Left hindlimb (tissue), 1 donor: ENCODE measurements at places on chromosomes 16 and 17.

- peak; percentile 95 for DNase-seq
Measured at GRCh38 chr16:78505544-78506366, 406.3 kb downstream of the WWOX start.

- no peak for DNase-seq
Measured at GRCh38 chr16:85946541-85947124, 47.7 kb downstream of the IRF8 start.

DNA sequence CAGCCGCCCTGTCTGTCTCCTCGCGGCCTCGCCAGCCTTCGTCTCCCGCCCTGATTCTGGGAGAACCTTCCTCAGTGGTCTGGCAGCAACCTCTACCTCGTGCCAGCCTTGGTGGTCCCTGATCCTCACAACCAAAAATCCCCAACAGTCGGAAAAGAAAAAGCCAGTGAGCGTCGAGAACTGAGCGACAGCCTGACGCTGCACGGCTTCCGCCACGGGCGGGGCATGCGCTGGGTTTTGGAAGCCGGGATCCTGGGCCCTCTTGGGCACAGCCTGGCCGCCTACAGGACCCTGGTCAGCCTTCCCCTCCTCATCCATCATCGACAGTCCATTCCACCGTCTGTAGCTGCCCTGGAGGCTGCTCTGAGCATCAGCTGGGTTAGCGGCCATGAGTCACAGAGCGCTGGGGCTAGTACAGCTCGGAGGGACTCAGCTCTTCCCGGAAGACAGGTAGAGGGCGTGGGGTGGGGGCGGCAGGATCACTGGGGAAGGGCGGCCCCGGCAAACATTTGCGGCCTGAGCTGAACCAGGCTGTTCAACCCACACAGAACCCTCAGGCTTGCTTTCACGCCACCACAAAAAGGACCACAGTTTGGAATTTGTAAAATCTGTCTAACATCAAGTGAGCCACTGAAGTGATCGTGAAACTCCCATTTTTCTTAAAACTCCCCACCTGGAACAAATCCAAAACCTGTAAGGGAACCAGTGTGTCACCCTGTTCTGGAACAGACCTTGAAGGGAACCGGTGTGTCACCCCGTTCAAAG lies 55.4 kb upstream of the DOC2B start:
- no peak for DNase-seq

- no peak for DNase-seq
Measured at GRCh38 chr16:23105309-23105708, 43.9 kb downstream of the USP31 start.

DNA sequence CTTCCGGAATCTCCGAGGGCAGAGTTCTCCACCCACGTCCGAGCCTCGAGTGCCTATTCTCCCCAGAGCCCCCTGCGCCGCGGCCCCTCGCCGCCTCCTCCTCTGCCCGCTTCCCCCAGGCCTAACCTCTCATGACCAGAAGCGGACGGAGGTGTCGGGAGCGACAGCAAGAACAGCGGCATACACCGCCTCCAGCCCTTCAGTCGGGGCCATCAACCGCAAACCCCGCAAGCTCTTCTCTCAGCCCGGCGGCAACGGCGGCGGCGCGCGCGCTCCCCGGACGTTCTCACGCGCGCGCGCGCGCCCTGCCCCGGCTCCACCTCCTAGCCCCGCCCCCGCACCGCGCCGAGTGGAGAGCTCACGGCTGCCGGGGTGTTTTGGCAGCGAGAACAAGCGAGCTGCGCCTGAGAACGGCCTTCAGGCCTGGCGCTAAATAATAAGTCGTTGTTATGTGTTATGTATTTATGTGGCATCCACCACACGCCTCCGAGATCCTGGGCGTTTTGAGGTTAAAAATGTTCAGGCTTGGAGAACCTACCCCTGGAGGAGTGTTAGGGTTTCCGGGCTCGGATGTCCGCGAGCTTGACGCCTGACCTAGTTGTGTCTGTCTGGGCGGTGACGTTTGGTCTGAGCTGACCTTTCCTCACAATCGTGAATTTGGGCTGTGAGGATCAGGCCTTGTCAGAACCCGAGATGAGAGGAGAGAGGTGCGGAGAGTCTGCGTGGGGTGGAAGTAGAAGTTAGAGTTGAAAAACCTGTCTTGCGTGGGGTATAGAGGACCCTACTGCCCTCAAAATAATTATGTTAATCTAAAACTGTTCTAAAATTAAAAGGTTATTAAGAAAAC lies at the start of gene RNFT1:
TSS of gene RNFT1 (minus strand) at position 259 of the 847 bp plus-strand sequence. CDS start at position 182, 77 bp downstream.
- DNase-seq, result peak; percentile 90

DNA sequence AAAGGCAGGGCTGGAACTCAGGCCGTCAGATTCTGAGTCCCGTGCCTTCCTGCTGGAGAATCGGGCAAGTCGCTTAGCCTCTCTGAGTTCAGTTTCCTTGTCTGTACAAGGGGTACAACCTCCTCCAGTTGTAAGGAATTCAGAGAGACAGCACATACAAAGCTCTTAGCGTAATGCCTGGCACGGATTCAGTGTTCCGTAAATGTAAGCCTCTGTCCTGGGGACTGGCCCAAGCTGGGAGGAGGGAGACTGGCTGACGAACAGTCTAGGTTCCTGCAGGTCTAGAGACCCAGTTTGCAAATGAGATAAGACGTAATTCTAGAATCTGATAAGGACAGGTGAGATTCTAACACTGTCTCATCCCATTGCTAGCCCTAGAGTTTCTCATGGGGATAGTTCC lies 9.9 kb downstream of the METTL22 start:
- no peak for DNase-seq

DNA sequence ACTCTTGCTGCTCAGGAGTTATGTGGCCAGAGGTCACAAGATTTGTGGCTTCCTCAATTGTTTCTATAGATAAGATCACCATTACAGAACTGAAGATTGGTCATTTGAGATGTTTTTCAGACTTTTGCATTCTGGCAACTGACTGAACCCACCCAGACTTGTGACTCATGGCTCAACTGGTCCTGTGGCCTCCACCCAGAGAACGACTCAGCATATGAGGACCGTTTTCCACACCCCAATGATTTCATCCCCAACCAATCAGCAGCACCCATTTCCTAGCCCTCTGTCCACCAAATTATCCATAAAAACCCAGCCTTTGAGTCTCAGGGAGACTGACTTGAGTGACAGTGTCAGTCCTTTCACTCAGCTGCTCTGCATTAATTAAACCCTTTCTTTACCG lies 143.2 kb upstream of the ASIC2 start:
- DNase-seq, result no peak

DNA sequence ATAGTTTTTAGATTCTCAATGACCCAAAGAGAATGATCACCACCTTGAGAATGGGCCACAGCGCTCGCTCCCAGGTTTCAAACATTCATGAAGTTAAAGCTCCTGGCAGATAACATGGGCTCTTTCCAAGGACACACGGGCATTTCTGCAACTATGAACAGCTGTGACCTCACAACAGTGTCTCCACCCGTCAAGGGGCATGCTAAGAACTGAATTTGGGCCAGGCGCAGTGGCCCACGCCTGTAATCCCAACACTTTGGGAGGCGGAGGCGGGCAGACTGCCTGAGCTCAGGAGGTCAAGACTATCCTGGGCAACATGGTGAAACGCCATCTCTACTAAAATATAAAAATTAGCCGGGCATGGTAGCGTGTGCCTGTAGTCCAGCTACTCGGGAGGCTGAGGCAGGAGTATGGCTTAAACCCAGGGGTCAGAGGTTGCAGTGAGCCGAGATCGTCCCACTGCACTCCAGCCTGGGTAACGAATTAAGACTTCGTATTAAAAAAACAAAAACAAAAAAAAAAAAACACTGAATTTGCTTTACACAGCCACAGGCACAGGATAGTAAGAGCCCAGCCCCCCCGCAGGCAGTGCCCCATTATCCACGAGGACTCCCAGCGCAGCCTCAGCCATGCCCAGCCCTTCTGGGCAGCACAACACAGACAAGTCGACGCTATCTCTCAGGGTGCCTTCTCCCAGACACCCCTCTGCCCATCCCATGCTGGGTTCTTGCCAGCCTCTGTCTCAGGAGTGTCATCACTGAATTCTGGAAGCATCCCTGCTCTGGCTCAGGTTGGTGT lies 7.2 kb downstream of the USP7 start:
- no peak for DNase-seq

GRCh38 chr17:30413109-30413508 lies 34.4 kb downstream of the CPD start:
- DNase-seq, result no peak

GRCh38 chr17:48630009-48630924 lies 4.1 kb upstream of the HOXB9 start:
- no peak for DNase-seq

- DNase-seq, result no peak
Measured at GRCh38 chr16:3530371-3530914, 29.6 kb downstream of the CLUAP1 start.

GRCh38 chr16:72464597-72465368 lies 292.8 kb upstream of the PMFBP1 start:
- no peak for DNase-seq

DNA sequence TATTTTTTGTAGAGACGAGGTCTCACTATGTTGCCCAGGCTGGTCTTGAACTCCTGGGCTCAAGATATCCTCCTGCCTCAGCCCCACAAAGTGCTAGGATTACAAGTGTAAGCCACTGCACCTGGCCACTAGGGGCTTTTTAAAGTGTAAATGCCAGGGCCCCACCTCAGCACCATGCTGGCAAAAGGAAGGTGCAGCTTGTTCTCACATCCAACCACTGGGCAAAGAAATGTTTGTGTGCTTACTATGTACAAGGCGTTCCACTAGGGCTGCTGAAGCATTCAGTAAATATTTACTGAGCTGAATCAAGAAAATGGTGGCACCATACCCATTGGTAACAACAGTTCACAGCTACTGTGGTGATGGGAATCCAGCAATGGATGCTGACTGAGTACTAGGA lies 22.6 kb downstream of the COG1 start:
- DNase-seq, result no peak

DNA sequence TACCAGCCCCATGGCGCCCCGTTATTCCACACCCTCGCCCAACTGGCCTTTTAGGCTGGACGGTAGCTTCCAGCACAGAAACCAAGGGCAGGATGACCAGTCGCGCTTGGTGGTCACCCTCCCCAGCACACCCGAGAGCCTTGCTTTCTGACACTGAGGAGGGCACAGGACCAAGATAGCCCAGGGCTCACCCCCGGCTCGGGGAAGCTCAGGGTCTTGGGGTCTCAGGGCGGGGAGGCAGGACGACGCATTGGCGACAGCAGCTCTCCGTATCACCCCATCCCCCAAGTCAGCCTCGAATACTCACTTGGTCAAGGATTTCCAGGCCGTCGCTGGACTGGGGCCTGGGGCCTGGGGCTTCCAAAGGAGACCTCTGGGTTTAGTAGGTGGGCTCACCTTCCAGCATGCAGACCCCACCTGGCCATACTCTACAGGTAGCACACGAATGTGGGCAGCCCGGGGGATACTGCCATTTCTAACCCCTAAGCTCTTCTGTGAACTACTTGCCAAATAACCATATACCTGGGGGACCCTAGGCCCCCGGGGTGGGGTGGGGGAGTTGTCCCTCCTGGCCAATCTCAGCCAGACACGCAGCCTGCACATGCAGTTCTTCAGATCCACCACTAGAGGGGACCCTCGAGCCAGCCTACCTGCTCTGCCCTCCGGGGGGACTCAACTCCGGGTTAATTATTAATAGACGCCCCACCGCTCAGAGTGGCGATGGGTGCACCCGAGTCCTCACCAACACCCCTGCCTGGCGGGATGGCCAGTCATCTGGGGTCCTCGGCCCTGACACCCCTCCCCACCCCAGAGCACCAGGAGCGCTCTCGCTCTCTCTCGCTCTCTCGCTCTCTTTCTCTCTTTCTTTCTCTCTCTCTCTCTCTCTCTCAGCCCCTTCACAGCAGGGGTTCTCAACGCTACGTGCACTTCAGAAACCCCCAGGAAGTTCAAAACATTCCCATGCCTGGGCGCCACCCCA lies 30.0 kb downstream of the TBC1D16 start:
- peak; percentile 52 for DNase-seq

GRCh38 chr17:6327007-6327406 lies 107.9 kb downstream of the AIPL1 start:
- peak; percentile 43 for DNase-seq

DNA sequence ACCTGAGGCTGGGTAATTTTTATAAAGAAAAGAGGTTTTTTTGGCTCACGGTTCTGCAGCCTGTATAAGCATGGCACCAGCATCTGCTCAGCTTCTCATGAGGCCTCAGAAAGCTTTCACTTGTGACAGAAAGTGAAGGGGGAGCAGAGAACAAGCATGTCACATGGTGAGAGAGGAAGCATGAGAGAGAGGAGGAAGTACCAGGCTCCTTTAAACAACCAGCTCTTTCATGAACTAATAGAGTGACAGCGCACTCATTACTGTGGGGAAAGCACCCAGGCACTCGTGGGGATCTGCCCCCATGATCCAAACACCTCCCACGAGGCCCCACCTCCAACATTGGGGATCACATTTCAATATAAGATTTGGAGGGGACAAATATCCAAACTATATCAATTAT lies 86.8 kb downstream of the USP32 start:
- no peak for DNase-seq

DNA sequence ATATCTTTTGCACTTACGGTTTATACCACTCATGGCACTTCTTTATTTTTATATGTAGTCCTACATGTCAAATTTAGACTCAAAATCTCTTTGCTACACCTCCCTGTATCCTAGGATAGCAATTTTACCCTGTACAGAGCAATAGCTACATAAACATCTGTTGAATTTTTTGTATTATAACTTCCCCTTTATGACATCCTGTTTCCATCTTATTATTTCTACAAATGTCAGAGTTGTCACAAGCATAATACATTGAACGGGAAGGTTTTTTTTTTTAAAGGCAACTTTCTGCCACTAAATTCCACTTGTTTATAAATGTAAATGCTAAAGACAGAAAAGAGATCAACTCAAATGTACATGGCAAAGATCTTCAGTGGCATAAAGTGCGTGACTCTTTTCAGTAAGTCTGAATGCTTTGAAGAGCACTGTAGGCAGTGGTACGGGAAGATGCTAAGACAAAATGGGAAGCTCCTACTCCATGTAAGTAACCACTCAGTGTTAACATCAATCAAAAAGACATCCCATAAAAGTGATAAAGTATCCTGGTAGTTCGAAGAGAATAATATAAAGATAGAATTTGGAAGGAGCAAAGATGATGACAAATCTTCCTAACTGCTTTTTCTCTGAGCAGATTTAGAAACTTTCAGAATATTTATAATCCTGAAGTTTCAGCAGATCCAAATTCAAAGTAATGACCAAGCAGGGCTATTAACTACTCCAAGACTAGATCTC lies 26.8 kb downstream of the GNA13 start:
- no peak for DNase-seq

DNA sequence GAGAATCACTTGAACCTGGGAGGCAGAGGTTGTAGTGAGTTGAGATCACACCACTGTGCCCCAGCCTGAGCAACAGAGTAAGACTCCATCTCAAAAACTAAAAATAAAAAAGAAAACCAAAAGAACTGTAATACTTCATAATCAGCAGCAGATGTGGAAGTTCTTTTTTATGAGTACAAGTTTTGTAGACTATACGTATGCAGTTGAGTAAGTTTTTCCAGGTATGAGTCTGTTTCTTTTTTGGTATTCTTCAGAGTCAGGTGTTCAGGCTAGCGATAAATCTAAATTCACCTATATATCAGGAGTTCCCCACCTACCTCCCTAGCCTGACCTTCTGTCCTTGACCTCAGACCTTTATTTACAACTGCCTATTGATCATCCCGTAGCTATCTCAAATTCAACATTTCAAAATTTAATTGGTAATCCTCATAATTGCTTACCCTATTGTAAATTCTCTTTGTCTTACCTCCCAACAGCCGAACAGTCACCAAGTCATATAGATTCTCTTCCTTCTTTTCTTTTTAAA lies 10.7 kb downstream of the DCTN5 start:
- no peak for DNase-seq

- DNase-seq, result no peak
Measured at GRCh38 chr17:40015998-40016985, 1.1 kb downstream of the CSF3 start.

GRCh38 chr16:57091200-57091974 lies 996 bp upstream of the CPNE2 start:
- DNase-seq, result peak; percentile 53
